ENCODE measurements at places on chromosomes 13 and 19.

DNA sequence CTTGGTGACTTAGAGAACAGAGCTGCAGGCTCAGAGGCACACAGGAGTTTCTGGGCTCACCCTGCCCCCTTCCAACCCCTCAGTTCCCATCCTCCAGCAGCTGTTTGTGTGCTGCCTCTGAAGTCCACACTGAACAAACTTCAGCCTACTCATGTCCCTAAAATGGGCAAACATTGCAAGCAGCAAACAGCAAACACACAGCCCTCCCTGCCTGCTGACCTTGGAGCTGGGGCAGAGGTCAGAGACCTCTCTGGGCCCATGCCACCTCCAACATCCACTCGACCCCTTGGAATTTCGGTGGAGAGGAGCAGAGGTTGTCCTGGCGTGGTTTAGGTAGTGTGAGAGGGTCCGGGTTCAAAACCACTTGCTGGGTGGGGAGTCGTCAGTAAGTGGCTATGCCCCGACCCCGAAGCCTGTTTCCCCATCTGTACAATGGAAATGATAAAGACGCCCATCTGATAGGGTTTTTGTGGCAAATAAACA is 9.9 kb downstream of the APOC1 start:
- no peak for ATAC-seq

GRCh38 chr13:105116966-105117365 is 1418.5 kb downstream of the EFNB2 start:
- no peak for ATAC-seq

GRCh38 chr13:20491926-20492435 is 33.7 kb downstream of the CRYL1 start:
- ATAC-seq, result no peak

DNA sequence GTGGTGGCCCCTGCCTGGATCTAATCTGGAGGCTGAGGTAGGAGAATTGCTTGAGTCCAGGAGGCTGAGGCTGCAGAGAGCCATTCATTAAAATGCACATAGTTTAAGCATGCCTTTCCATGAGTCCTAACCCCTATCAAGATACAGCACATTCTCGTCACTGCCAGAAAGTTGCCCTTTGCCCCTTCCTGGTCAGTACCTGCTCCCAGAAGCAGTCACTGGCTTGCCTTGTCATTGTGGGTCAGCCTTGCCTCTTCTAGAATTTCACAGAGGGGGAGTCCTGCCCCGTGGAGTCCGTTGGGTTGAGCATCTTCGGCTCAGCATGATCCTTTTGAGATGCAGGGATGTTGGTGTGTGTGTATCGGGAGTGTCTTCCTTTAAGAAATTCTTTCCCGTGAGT is 10.8 kb downstream of the BICRA start:
- no peak for ATAC-seq

DNA sequence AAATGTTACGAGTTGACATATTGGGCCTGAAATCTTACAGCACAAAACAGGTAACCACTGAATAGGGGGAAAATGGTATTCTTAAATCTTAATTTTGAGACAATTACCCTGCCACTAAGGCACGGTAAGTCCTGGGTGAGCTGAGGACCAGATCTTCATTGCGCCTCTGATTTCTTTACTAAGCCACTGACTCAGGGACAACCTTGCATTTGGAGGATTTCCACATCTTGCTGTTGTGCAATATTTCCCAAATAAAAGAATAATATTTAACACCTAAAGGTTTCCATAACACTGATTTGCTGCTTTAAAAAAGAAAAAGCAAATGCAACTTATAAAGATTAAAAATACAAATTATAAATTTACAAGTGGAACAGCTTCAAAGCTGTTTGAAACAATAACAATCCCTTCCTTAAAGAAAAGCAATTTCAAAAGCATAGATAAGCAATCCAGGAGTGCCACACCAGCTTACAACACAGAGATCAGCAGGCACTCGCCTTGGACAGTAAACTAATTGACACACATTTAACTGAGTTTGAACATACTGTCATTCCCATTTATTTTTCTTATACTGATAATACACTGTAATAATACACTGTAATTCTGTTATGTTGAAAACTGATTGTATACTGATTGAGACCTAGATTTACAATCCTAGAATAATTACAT is 79.6 kb upstream of the DOCK9 start:
- no peak for ATAC-seq

All from SK-N-SH treated with all-trans-retinoic acid at 6 μM for 48 hours (cell line).